ENCODE measurements at places on chromosomes 7 and 10.

DNA sequence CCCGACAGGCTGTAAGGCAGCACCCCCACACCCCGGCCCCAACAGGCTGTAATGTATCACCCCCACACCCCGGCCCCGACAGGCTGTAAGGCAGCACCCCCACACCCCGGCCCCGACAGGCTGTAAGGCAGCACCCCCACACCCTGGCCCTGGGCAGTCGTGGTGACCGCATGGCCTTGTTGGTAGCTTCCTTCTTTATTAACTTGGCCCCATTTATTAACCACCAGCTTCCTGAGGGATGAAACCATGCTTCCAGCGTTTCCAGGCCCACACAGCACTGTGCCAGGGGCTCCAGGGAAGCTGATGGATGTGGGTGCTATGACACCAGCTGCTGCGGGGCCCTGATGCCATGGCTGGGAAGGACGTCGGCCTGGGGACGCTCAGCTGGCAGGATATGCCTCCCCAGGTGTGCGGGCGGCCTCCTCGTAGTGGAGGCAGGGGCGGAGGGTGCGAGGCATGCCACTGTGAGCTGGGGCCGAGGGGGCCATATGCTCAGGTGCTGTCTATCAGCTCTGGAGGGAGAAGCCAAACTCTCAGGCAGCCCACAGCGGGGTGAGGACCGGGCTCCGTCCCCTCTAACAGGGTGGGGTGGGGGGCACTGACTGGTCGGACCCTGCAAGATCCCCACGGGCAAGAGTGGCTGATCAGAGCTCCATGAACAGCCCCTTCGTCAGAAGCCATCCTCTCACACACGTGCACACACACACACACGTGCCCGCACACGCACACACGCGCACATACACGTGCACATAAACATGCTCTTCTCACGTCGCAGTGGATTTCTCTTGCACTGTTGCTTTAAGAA lies 311.0 kb downstream of the PTPRN2 start:
- DNase-seq = no peak

DNA sequence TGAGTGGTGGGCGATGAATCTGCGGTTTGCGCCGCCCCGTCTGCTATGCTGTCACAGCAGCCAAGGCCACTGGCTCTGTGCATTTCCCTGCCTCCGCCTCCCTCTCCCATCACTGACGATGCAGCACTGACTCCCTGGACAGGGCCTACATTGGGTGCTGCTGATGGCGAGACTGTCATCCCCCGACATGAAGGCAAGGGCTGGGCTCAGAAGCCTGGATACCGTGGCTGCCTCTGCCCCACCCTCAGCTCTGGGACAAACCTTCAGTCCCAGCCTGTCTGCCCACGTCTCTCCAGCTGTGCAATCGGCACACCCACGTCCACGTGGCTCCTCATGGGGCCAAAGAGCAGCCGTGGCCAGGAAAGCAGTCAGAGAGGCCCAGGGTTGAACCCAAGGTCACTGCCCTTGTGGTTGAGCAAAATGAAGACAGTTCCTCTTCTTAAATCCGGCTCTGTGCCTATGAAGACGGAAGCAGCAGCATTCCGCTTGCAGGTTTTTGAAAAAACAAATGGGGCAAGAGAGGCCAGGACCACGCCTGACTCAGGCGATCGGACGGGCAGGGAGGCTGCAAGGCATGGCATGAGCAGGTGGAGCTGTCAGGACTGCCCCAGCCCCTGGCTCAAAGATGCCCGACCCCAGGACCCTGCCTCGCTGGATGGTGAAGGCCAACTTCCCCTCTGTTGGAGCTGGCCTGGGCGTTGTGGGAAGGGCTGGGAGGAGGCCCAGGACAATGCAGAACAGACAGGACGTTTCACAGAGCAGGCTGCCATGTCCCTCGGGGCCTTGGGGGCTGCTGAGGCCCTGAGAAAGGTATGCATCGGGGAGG lies 517.5 kb downstream of the DNAJB6 start:
- DNase-seq = no peak

DNA sequence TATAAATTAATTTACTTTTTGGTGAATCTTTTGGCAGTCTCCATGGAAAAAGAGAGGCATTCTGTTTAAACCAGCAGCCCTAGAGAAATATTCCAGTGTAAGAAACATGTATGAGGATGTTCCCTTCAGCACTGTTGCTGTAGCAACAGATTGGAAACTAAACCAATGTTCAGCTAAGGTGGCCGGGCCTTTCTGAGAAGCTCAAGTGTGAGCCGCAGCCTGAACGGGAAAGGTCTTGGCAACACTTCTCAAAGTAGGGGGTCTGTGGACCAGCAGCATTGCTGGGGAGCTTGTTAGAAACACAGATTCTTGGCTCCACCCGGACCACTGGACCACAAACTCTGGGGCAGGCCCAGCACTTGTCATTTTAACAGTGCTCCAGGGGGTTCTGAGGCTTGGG lies 36.2 kb downstream of the RAMP3 start:
- DNase-seq = no peak

- no peak for DNase-seq
Observed at GRCh38 chr7:106999023-106999422, 45.5 kb upstream of the PRKAR2B start.

GRCh38 chr10:30996481-30997005 lies 35.1 kb downstream of the ZNF438 start:
- no peak for DNase-seq

DNA sequence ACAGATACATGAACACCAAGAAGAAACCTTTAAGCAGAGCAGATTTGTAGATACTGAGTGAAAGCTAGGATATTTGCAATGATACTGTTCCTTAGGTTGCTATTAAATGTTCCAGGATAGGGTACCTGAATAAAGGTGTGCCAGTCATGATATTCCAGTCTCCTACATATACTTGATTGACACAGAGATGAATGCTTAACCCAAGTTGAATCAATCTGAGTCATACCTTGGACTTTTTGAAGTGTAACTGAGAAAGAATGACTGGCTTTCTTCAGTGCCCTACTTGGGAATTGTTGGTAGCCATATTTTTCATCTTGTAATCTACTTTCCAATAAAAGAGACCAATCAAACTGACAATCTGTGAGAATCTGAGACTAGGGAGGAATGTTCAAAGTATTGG lies 805.7 kb upstream of the GHITM start:
- DNase-seq = no peak

GRCh38 chr7:70565721-70566370 lies 566.1 kb upstream of the GALNT17 start:
- no peak for DNase-seq

DNA sequence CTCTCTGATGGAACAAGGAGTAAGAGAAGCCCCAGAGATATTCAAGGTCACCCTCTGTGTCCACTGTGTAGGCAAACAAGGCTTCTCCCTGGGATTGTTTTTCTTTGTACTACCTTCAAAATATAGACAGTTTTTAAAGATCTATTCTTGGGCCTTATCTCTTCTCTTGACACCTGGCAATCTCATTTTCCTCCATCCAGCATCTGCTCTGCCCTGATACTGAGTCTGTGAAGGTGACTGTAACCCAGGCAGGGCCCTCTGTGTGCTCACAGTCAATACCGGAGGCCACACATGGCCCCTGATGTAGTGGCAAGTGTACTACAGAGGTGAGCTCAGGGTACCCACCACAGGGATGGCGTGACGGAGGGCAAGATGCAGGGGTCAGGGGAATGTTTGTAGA lies 221.1 kb downstream of the SNX10 start:
- DNase-seq = no peak

- DNase-seq = no peak
Observed at GRCh38 chr7:82373926-82374635, 69.5 kb downstream of the CACNA2D1 start.

DNA sequence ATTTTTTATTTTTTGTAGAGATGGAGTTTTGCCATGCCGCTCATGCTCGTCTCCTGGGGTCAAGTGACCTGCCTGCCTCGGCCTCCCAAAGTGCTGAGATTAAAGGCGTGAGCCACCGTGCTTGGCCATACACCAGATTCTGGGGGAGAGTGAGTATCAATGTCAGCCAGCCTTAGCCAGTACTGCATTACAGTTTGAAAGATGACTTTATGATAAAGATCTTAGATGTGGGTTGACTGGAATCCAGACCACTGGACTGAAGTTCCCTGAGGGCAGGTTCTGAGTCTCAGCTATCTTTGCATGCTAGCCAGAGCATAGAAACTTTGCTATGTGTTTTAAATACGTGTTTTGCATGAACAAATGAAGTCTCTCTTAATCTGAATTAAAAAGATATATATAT lies 117.2 kb upstream of the EFCAB10 start:
- no peak for DNase-seq

- DNase-seq = no peak
Observed at GRCh38 chr7:113945018-113945938, 26.5 kb upstream of the PPP1R3A start.

DNA sequence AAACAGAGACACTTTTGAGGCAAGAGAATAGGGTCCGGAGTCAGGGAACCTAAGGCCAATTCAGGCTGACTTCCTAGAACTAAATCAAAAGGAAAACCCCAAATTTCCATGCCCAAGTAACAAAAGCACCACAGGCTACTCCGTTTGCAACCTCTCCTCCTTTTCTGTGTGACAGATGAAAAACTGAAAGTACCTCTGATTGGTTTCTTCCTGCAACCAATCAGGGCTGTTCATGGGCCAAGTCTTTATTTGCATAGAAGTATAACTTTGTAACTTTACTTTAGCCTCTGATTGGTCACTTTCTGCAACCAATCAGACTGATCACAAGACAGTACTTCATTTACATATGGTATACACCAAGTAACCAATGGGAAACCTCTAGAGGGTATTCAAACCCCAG lies 239.9 kb upstream of the KCND2 start:
- DNase-seq = no peak

DNA sequence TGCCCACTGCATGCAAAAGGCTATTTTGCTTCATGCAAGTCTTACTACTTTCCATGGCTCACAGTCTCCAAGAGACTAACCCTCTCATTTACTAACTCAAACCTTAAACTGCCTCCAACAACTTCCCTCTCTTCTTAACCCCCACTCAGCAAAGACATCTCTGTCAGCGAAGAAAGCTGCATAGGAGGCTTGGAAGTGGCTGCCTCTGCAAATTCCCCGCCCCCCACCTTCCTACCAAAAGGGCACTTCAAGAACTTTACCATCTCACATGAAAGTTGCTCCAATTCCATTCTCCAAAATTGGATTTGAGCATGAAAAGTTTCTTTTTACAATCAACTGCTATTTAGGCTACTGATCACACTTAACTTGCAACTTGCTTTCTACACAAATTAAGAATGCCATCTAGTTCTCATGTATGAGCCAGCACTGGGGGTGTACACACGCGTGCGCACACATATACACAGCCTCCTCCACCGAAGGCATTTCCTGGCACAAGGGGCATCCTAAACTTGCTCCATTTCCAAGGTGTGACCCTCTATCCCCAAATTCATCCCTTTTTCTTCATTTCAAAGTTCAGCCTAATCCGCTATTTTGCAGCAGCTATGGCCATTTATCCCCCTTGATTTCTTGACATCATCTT lies 1.8 kb downstream of the CCDC6 start:
- DNase-seq = no peak

DNA sequence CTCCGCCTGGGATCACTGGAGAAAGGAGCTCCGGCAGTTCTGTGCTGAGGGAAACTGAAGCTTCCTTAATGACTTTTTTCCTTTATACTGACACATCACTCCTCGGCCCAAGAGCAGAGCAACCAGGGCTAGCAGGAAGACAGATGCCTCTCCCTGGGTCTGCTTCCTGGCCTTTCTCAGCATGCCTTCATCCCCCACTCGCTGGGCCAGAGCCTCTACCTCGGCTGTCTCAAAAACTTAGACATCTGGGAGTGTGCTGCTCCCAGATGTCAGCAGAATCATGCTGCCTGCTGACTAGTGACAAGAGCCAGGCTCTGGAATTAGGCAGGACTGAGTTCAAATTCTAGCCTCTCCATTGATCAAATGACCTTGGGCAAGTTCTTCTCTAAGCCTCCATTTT lies 24.4 kb upstream of the LRRC4 start:
- DNase-seq = no peak

DNA sequence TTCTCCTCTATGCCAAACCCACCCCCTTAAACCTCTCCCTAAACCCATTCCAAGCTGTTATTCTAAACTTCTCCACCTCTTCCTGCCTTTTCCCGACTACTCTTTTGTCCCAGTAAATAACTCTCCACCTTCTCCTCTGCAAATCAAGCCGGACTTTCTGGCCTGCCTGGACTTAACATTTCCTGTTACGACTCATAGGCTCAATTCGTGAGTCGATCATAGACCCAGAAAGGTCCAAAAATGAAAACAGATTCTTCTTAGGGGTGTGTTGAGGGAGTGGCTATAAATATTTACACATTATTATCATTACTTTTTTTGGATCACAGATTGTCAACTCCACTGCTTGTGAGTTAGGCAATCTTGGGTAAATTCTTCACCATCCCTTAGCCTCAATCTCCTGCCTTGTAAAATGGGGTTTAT lies 59.0 kb upstream of the HABP2 start:
- peak; percentile 95 for DNase-seq

GRCh38 chr10:92493362-92493761 lies 80.5 kb downstream of the IDE start:
- no peak for DNase-seq

GRCh38 chr7:96792115-96792514 lies 82.5 kb upstream of the SEM1 start:
- DNase-seq = no peak

GRCh38 chr7:76302347-76303201 lies at the start of gene HSPB1:
TSS of gene HSPB1 (plus strand) at chr7:76302673. CDS start at chr7:76302713, 40 bp downstream.
- DNase-seq = peak; percentile 68

DNA sequence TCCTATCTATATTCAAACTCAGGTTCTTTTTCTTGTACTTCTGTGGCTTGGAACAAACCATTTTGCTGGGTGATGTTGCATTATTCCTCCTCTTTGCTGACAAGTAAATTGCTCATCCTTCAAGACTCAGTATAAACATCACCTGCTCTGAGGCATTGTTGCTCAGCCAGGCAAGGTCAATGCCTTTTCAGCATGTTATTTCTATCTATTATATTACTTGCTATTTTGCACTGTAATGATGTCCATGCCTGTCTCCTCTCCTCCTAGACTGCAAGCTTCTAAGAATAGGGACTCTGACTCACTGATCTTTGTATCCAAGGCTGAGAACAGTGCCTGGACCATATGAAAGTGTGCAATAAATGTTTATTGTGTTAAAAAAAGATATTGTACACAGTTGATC lies 293.8 kb downstream of the RNLS start:
- DNase-seq = no peak

DNA sequence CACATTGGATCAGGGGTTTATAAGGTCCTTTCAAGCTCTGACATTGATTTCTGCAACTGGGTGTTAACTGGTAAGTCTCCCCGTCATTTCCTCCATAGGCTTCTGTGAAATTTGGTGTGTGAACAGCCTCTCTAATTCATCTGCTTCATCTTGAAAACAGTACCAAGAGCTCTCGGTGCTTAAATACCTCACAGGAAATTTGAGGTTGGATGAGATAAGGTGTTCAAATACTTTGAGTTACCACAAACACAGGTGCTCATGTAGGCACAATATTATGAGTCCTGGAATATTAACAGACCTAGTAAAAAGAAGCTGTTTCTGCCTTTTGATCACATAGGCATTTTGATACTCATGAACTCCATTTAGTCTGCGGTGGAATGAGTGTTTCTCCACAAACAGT lies 85.2 kb downstream of the RTKN2 start:
- no peak for DNase-seq

GRCh38 chr7:76187272-76187671 lies 14.4 kb upstream of the SRRM3 start:
- no peak for DNase-seq

Measured in BJ (cell line).